A549 treated with dexamethasone at 1 μM for 4 hours (cell line): ENCODE measurements at places on chromosomes 11 and 22. TPM values are rescaled to one million over a fixed set of nuclear protein-coding genes. Genes with fewer than 3 reads are reported as not detected.

The FAM227A gene
- 0.47 to 0.68 TPM (median 0.62 TPM) in 5 replicates for total RNA-seq

The PGA5 gene
- not detected in 5 replicates for total RNA-seq

The BBOX1 gene
- total RNA-seq: not detected in 5 replicates

The MPZL2 gene
- 0.06 TPM in 1 of 5 replicates, not detected in the others for total RNA-seq

The MMP20 gene
- total RNA-seq: not detected in 5 replicates

The HBB gene
- not detected in 5 replicates for total RNA-seq

The MUC5AC gene
- 0.60 to 2.9 TPM (median 1.6 TPM) in 5 replicates for total RNA-seq

The FOLR3 gene
- 0.18 TPM in 1 of 5 replicates, not detected in the others for total RNA-seq

The OR5A1 gene
- not detected in 5 replicates for total RNA-seq

The OR56A1 gene
- total RNA-seq: not detected in 5 replicates

The PNPLA5 gene
- 0.03 to 0.14 TPM (median 0.05 TPM) in 3 of 5 replicates, not detected in the others for total RNA-seq

The P2RY2 gene
- total RNA-seq: 7.7 to 14.2 TPM (median 11.5 TPM) in 5 replicates

The INSC gene
- 0.06 to 0.15 TPM (median 0.11 TPM) in 5 replicates for total RNA-seq

The CRYBB3 gene
- 0.11 to 0.20 TPM in 2 of 5 replicates, not detected in the others for total RNA-seq

The NXPE2 gene
- 0.06 TPM in 1 of 5 replicates, not detected in the others for total RNA-seq

The SERHL2 gene
- 0.09 to 0.25 TPM (median 0.24 TPM) in 4 of 5 replicates, not detected in the other for total RNA-seq

The CRYBB2 gene
- 0.13 TPM in 1 of 5 replicates, not detected in the others for total RNA-seq

The PRR33 gene
- not detected in 5 replicates for total RNA-seq

The ST14 gene
- total RNA-seq: 0.06 to 0.26 TPM (median 0.09 TPM) in 5 replicates

The ADAMTS15 gene
- 4.7 to 8.3 TPM (median 6.8 TPM) in 5 replicates for total RNA-seq

The YAP1 gene
- total RNA-seq: 49.5 to 82.7 TPM (median 75.4 TPM) in 5 replicates

The KCNJ1 gene
- total RNA-seq: 0.05 TPM in 1 of 5 replicates, not detected in the others

The LDHAL6A gene
- not detected in 5 replicates for total RNA-seq

The RAB36 gene
- 6.1 to 8.3 TPM (median 7.7 TPM) in 5 replicates for total RNA-seq

The POU2F3 gene
- total RNA-seq: not detected in 5 replicates

The PATE4 gene
- not detected in 5 replicates for total RNA-seq

The MMP12 gene
- 0.04 to 0.12 TPM (median 0.08 TPM) in 4 of 5 replicates, not detected in the other for total RNA-seq

The ALDH3B1 gene
- 107 to 145 TPM (median 128 TPM) in 5 replicates for total RNA-seq

The TRIM51 gene
- total RNA-seq: not detected in 5 replicates

The MPZL3 gene
- total RNA-seq: 0.28 to 0.52 TPM (median 0.45 TPM) in 5 replicates

The DMC1 gene
- 3.1 to 5.8 TPM (median 3.4 TPM) in 5 replicates for total RNA-seq

The FGF19 gene
- 0.05 to 0.09 TPM (median 0.06 TPM) in 4 of 5 replicates, not detected in the other for total RNA-seq

The CCDC73 gene
- total RNA-seq: 0.03 to 0.04 TPM in 2 of 5 replicates, not detected in the others

The CELSR1 gene
- total RNA-seq: 23.5 to 37.7 TPM (median 35.7 TPM) in 5 replicates

The APOL6 gene
- total RNA-seq: 1.3 to 1.6 TPM (median 1.4 TPM) in 5 replicates

The POLR3H gene
- total RNA-seq: 26.4 to 44.3 TPM (median 36.6 TPM) in 5 replicates

The OR9Q1 gene
- total RNA-seq: not detected in 5 replicates

The KLHDC7B gene
- total RNA-seq: not detected in 5 replicates

The GDPD5 gene
- 7.0 to 14.7 TPM (median 12.1 TPM) in 5 replicates for total RNA-seq
